Frontal cortex (tissue), 4 donors: ENCODE measurements at places on chromosomes 3 and 15. TPM values are rescaled to one million over a fixed set of nuclear protein-coding genes. Genes with fewer than 3 reads are reported as not detected.
A peak's percentile ranks its signal among the peaks of the same experiment; 100 is the strongest.

Gene FRMD5
- 25.3 TPM for total RNA-seq

Gene COL8A1
- 1.6 TPM for total RNA-seq

Gene ISL2
- total RNA-seq: not detected

Gene EXD1
- 1.2 TPM for total RNA-seq

GRCh38 chr15:49832511-49832910, 211.7 kb downstream of the DTWD1 start:
- DNase-seq: no peak

- DNase-seq: no peak
These were observed 38.6 kb downstream of the MAGEF1 start for GRCh38 chr3:184672977-184673870.

- DNase-seq: no peak
These were observed 27.3 kb downstream of the NEO1 start for GRCh38 chr15:73079565-73079964.

DNA sequence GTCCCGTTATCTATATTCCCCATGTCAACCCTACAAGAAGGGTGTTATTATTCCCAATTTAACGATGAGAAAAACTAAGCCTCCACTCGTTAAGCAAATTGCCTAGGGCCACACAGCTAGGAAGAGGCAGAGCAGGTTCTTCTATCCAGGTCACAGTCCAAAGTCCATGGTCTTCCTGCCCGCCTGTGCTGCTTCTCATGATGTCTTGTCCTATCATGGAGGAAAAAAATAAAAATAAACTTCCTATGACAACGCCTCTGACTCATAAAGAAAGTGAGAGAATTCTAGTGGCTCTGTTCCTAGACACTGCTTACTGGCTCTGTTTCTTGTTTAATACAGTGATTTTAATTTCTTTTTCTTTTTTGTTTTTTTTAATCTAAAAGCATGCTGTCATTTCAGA, 9.7 kb downstream of the COL8A1 start:
- no peak for DNase-seq

- peak; percentile 6 for DNase-seq
These were observed 64.5 kb downstream of the ETV5 start for GRCh38 chr3:186044427-186044826.

- DNase-seq: no peak
These were observed 200.1 kb downstream of the OPA1 start for GRCh38 chr3:193793123-193793522.

GRCh38 chr15:63039811-63040210, 2.7 kb upstream of the TPM1 start:
- no peak for DNase-seq
